Stimulated activated CD4-positive, alpha-beta T cell treated with anti-CD3 and anti-CD28 coated beads, Interleukin-2, amount 100 ng/mL, for 24 hours (primary cell): ENCODE measurements at places on chromosomes 12 and 14.

- no peak for DNase-seq
Measured at GRCh38 chr14:83342590-83342989, 1808.9 kb upstream of the SEL1L start.

DNA sequence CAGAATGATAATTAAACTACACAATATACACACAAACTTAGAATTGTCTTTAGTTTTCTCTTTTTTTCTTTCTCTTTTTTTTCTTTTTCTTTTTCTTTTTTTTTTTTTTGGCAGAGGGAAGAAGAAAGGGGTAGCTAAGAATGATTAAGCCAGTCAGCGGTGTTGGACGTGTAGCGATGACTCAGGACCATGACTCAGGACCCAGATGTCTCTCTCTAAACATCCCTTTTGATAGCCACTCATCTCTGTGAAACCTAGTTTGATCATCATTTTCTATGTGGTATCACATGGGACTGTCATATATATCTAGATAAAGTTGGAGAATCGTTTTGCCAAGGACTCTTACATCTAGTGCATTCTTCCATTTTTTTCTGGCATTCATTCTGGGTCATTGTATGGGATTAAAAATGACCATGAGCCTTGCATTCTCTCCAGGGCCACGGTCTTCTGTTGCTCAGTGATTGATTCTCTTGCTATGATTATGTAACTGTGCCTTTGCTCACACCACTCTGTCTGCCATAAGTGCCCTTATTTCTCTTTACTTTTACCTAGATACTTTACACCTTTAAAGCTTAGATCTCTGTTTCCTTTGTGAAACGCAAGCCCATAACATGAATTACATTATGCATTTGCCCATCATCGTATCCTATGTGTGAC lies 26.6 kb upstream of the NRXN3 start:
- no peak for DNase-seq

DNA sequence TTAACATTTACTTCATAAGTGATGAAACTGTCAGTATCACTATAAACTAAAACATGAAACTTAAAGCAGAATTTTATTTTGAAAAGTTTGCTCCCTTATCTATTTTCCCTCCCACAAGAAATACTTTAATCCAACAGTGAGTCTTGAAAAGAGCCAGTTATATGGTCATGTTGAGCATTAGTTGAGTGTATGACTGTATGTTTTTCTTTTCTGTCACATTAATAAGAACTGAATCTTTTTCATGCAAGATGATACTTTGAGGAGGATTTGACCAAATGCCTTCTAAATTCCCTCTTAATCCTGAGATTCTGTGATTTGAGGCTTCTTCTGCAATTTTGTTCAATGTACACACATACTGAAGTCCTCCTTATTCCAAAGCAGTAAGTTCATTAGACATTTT lies 33.7 kb upstream of the YARS2 start:
- DNase-seq: no peak

DNA sequence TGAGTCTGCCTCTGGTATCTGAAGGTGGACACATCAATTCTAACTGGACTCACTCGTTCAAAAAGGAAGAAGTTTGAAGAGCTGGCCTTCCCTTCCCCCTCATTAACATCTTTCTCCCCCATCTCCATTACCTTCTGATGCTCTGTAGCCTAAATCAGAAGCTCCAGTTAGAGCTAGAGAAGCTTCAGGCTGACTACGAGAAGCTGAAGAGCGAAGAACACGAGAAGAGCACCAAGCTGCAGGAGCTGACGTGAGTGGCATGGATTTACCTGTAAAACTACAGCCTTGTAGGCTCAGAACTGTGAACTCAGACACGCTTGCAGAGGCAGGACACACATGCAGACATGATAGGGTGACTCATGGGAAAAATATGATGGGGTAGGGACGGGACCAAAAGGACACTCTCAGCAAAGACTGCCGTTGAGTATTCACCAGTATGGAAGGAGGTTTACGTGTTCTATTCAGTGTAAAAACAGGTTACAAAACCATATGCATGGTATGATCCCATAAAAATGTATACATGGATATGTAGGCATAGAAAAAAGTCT lies 14.3 kb upstream of the PIP4K2C start:
- no peak for DNase-seq

- DNase-seq: no peak
Measured at GRCh38 chr12:21912318-21912717, 28.9 kb downstream of the ABCC9 start.

DNA sequence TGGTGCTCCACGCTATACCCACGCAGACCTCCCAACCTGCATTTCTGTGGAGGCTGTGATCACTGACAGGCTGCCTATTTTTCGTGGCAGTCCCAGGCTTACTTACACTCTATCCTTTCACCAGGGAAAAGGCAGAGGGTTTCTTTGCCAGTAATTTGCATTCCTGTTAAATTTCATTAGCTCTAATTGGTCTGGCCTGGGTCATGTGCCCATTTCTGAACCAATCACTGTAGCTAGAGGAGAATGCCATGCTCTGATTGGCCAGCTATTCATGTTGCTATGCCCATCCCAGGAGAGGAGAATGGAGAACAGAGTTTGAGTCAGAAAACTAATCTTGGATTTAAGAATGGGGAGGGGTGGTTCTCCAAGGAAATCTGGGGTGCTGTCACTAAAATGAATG lies 43.2 kb upstream of the TUNAR start:
- DNase-seq: no peak

- no peak for DNase-seq
Measured at GRCh38 chr12:105756961-105757360, 381.8 kb downstream of the NUAK1 start.

- DNase-seq: no peak
Measured at GRCh38 chr12:11877869-11878780, 192.6 kb upstream of the BCL2L14 start.

- DNase-seq: no peak
Measured at GRCh38 chr12:104319028-104319427, 15.5 kb downstream of the EID3 start.

DNA sequence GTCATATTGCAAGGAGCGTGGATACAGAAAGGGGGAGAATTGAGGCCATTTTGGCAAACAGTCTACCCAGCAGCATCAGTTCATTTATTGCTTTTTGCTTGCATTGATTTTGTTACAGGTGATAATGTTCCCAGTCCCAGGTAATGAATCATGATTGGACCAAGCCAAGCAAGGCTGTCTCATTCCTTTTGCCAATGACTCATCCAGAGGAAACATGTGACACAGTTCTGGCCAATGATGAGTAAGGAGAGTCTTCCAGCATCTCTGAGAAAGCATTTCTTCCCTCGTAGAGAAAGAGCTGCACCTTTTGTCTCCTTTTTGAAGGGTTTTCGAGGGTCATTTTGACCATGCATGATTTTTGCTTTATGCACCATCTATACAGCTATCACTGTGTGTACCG lies 68.2 kb downstream of the SLC15A4 start:
- DNase-seq: no peak

GRCh38 chr12:129827866-129828384 lies 75.9 kb downstream of the TMEM132D start:
- DNase-seq: no peak

DNA sequence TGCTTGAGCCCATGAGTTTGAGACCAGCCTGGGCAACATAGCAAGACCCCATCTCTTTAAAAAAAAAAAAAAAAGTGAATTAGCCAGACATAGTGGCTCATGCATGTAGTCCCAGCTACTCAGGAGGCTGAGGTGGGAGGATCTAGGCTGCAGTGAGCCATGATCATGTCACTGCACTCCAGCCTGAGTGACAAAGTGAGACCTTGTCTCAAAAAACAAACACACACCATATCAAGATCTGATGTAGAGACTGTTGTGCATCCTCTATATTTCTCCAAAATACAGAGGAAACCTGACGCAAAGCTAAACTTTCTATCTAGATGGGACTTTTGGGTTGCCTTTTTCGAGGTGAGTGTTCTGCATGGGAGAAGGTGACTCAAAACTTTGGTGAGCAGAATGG lies 77.4 kb upstream of the SLC8A3 start:
- no peak for DNase-seq

DNA sequence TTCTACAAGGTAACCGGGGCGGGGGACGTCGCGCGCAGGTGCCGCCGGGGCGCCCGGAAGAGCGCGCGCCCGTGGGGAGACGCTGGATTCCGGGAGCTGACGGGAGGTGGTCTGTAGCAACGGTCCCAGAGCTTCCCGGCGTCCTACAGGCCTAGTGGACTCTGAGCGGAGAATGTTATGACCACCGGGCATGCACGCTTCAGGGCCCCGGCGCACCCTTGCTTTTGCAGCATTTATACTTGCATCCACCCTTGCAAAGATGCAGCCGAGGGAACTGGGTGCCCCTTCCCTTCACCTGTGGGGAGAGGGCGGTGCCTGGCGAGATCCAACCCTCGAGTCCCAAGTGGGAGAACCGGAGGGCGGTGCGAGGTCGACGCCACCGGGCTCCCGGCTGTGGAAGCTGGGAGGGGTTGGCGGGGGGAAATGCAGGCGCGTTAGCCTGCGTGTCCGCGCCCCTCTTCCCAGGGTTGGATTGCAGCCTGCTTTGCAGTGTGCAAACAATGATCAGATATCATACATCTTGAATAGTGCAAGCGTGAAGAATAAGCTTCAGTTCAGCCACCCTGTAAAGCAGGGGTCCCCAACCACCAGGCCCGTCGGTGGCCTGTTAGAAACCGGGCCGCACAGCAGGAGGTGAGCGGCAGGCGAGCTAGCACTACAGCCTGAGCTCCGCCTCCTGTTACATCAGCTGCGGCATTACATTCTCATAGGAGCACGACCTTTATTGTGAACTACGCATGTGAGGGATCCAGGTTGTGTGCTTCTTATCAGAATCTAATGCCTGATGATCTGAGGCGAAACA lies 576 bp downstream of the ERP29 start:
- peak; percentile 72 for DNase-seq

DNA sequence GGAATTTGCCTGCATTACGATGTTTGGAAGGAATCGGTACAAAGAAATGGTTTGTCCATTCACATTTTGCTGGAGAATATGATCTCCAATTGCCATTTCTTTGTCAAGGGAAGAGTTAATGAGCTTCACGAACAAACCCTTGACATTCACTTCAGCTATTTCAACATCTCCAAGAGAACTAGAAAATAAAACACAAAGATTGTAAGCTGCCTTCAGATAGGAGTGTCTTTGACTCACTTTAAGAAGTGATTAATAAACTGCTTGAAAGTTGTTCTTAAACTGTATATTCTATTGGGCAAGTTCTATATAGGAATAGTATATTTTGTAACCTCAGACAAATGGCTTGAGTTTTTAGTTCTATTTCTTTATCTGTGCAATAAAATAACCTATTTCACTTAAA lies 26.3 kb downstream of the LMNTD1 start:
- DNase-seq: no peak

DNA sequence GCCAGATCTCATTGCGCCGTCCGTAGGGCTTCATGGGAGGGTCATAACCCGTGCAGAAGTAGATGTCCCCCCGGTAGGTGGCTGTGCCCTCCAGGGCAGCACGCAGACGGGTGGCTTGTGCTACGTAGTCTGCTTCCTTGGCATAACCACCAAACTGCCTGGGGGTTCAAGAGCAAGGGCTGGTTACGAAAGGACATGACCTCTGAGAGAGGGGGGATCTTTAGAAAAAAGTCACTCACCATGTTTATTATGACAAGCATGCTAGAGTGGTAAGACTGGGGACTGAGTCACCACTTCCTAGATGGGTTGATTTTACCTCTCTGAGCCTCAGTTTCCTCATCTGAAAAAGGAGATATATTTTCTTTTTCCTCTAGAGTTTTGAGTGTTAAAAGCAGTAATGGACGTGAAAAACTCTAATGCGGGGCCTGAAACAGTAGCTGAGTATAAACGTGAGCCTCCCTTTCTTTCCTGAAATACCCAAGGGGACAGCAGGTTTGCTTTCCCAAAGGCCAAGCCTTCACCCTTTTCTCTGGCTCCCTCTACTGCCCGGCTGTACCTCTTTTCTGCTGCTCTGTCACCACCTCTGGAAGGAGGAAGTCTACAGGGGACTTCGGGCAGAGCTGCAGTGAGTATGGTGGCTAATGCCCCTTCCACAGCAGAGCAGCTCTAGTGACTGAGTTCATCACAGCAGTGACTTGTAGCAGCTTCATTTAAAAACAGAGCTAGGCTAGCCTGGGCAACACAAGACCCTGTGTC lies 23.5 kb upstream of the GPRC5D start:
- DNase-seq: no peak

DNA sequence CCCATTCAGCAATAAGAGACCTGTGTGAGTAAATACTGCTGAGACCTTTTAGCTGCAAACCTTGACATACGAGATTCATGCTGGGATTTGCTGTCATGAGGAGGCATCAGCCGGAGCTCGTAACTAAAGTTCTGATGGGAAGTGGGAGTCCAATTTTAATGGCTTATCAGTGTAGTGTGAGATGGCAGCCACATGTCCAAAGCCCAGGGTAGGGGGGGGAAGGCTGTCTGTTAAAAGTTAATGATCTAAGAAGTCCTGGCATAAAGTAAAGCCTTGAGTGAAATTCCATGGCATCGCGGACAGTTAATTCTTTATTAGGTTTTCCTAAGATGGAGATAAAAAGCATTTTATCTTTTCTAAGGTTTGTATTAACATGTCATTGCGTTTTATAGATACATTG lies 240.0 kb downstream of the AACS start:
- no peak for DNase-seq

DNA sequence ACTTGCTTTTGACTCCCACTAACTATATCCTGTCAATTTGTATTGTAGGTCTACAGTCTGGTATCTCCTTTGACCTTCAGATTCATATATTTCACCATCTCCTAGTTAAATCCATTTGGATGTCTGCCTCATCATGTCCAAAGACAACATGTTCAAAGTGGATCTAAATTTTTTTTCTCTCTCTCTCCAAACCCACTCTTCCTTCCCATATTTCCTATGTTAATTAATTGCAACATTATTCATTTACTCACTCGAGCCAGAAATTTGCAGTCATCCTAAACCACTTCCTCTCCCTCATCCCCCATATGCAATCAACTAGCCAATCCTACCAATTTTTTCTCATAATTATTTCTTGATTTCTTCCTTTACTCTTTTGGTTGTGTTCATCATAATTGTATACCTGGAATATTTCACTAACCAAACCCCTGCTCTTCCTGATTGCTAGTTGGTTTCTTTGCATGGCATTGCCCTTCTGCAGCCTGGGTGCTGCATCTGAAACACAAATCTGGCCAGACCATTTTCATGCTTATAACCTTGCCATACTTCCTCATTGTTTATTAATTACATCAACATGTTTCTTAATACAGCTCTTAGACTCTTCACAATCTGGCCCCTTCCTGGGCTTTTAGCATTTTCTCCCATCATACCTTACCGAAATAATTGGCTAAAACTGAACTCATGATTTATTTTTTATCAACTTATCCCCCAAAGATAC lies 442.2 kb downstream of the ADAMTS20 start:
- DNase-seq: no peak

DNA sequence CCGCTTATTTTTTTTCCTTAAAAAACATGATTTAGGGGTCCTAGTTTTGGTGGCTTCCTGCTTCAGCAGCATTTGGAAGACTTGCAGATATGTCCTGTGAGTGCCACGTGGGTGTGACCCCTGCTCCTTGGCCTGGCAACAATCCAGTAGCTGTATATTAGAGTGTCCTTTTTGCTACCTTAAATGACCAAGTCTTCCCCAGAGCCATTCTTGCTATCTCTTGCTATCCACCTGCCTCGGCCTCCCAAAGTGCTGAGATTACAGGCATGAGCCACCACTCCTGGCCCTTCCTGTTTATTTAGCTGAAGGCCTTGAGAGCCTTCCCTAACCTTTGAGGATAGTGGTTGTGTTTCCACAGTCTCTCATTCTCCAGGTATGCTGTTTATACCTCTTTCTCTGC lies 17.0 kb downstream of the TPCN1 start:
- no peak for DNase-seq

GRCh38 chr14:84882830-84883229 lies 647.1 kb upstream of the FLRT2 start:
- DNase-seq: no peak
